Neural cell (in vitro differentiated cells): ENCODE measurements at places on chromosomes 3 and 15. TPM values are rescaled to one million over a fixed set of nuclear protein-coding genes. Genes with fewer than 3 reads are reported as not detected.

Gene ZNF860
- 0.66 and 1.2 TPM in 2 replicates for polyA plus RNA-seq

Gene PIF1
- 0.58 and 0.78 TPM in 2 replicates for polyA plus RNA-seq

Gene BMF
- 5.7 and 5.8 TPM in 2 replicates for polyA plus RNA-seq

Gene FOXL2NB
- polyA plus RNA-seq = not detected in 2 replicates

Gene UQCC5
- polyA plus RNA-seq = 5.2 and 20.5 TPM in 2 replicates

Gene CTXN2
- polyA plus RNA-seq = 0.54 and 0.69 TPM in 2 replicates

Gene BCL6
- 4.3 and 5.2 TPM in 2 replicates for polyA plus RNA-seq

Gene IQCH
- polyA plus RNA-seq = 2.8 and 8.4 TPM in 2 replicates

Gene GHRL
- polyA plus RNA-seq = 2.8 TPM in 1 of 2 replicates, not detected in the other
